ENCODE measurements at places on chromosomes 13 and 19.
A peak's percentile ranks its signal among the peaks of the same experiment; 100 is the strongest.

GRCh38 chr13:24107955-24108614 is 52.4 kb upstream of the SPATA13 start:
- DNase-seq = no peak

DNA sequence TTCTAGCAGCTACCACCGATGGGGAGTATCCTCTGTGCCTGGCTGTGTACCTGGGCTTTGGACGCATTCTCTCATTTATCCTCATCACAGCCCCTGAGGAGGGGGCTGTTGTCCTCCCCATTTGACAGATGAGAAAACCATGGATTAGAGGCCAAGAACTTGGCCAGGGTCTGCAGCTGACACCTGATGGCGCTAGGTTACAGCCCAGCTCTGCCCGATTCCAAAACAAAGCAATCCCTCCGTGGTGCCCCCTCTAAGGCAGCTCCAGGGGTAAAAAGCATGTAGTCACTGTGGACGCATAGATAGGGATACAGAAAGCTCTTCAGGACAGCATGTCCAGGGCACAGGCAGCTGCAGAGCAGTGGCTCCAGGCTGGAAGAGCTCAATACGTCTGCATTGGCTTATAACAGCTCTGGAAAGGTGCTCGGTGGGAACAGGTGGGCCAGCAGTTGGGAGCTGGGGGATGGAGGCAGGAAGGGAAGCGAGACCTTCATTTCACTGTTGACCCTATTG is 35.4 kb upstream of the UQCRFS1 start:
- no peak for DNase-seq

DNA sequence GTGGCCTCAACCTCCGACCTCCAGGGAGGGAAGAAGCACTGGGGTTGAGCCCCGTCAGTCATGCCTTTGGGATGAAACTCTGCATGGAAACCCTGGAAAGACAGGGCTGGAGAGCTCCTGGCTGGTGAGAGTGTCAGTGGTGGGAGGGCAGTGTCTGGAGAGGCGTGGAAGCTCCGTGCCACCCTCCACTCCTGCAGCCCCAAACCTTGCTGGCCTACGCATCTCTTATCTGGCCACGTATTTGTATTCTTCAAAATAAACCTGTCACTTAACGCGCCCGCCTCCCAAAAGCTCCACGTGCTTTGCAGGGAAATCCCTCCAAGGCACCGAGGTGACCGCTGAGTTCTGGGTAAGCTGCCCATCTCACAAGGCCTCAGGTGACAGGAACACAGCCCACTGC is 84.3 kb downstream of the TEX29 start:
- DNase-seq = no peak

DNA sequence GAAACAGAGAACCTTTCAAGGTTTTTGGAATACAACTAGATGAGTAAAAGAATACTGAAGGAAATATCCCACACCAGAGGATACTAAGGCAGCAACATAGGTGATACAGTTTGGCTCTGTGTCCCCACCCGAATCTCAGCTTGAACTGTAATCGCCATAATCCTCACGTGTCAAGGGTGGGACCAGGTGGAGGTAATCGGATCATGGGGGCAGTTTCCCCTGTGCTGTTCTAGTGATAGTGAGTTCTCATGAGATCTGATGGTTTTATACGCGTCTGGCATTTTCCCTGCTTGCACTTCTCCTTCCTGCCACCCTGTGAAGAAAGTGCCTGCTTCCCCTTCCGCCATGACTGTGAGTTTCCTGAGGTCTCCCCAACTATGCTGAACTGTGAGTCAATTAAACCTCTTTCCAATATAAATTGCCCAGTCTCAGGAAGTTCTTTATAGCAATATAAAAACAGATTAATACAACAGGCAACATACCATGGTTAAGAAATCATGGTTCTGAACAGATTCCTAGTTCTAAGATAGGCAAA is 97.0 kb downstream of the ABCC4 start:
- no peak for DNase-seq

GRCh38 chr19:7925171-7925851 is 624 bp downstream of the CTXN1 start:
- DNase-seq = peak; percentile 86

- DNase-seq = no peak
Observed at GRCh38 chr19:12694641-12695040, 1.8 kb downstream of the FBXW9 start.

DNA sequence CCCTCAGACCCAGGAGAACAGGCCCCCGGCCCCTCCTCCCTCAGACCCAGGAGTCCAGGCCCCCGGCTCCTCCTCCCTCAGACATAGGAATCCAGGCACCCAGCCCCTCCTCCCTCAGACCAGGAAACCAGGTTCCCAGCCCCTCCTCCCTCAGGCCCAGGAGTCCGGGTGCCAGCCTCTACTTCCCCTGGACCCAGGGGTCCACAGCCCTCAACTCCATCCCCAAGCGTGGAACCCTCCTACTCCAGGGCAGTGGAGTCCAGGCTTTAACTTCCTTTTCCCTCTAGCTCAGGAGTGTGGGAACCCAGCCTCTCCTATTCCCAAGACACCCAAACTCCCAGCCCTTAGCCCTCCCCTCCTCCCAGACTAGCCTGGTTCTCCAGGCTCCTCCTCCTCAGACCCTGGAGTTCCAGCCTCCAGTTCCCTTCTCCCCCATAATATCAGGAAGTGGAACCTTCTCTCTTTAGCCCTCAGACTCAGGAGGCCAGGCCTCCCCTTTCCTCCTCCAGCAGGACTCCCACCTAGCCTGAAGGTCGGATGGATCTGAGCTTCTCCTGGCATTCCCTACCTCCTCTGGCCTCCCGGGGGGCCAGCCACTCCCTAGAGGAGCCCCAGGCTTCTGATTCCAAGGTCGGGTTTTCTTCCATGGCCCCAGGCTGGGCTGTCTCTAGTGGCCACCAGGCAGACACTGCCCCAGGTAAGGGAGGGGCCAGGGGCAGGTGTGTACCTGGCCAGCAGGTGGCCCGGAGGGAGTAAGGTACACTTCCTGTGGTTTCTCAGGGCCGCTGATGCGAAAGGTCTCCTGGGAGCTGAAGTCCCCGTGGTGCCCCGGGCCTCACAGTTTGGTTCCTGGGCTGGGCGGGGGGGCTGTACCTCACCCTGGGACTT is at the start of gene TMC4:
TMC4 (minus strand) TSS at position 690 of the 888 bp plus-strand sequence; CDS start at position 647, 43 bp downstream.
- DNase-seq = no peak
